ENCODE measurements at places on chromosomes 3 and 15.

- DNase-seq: no peak
These were observed 21.4 kb upstream of the PLSCR5 start for GRCh38 chr3:146626403-146627122.

GRCh38 chr3:174538151-174538550 lies 321.0 kb upstream of the NAALADL2 start:
- DNase-seq: no peak

DNA sequence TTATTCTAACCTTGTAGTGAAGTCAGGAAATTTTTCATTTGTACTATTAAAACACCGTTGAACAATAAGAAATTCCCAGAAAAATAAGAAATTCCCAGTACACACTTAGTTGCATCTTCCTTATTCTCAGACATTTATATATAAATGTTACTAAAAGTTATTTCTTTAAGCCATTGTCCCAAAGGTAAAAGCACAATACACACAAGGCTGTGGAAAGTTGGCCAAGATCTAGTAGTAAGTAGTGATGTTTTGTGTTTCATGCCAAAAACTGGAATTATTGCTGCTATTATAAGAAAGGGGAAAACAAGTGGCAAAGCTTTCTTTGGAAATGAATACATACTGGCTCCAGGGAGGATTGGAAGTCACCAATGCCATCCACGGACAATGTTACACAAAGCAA lies 802.5 kb upstream of the DPPA4 start:
- no peak for DNase-seq

GRCh38 chr3:127706312-127706711 lies 33.6 kb downstream of the ABTB1 start:
- DNase-seq: no peak

- no peak for DNase-seq
These were observed 295.1 kb downstream of the FOXP1 start for GRCh38 chr3:71288269-71288930.

DNA sequence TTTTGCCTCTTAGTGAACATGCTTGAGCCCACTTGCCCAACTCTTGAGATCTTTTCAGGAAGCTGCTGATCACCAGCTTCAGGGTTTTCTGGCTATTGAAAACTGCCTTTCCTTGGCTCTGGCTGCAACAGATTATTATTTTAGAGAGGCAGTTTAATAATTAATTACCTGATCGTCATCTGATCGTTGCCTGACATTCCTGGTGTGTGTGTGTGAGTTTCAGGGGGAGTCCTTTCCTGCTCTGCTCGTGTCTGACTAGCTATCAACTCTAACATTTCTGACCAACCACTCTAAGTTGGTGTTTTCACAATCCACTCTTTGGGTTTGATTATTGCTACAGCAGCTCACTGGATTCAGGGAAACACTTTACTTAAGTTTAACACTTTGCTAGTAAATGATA lies 84.3 kb upstream of the SPATA16 start:
- no peak for DNase-seq

DNA sequence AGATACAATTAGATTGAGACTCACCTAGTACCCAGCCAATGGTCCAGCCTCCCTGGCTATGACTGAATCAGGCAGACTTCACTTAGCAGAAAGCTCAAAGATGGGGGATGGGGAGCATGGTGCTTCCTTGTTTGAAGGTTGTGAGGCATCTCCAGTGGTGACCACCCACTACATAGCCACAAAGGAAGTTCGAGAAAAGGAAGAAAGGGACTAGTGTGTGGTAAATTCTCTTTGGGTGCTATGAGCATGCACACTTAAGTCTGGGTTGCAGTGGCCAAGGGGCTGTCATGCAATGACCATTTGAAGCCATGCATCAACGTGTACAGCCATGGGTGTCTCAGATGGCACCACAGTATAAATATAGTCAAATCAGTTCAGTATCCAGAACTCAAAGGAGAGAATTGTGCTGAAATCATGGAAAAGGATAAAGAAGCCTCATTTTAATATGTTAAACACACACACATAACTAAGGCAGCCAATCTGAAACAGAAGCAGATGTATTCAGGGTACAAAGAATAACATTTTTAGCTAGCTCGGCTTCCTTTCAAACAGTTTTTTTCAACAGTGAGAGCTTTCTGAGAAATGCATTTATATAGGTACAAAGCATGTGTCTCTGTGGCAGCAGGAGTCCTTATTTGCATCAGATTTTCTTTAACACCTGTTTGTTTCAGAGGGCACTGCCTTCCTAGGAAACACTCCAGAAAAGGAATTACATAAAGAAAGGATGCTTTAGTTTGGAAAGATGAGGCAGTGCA lies 275.5 kb downstream of the GAP43 start:
- no peak for DNase-seq

- no peak for DNase-seq
These were observed 34.1 kb upstream of the POLG start for GRCh38 chr15:89368566-89369223.

- DNase-seq: peak; percentile 76
These were observed 164.3 kb upstream of the NUDT16 start for GRCh38 chr3:131217296-131217741.

DNA sequence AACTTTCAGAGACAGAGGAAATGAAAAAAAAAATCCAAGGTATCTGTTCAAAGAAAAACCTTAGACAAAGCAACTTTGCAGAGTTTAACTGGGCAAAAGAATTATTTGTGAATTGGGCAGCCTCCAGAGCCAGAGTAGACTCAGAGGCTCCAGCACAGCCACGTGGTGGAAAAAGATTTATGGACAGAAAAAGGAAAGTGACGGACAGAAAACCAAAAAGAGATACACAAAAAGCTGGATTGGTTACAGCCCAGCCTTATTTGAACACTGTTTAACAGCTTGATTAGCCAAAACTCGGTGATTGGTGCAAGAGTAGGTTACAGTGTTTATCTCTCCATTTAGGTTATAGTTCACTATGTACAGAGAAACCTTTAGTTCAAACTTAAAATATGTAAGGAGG lies 23.7 kb upstream of the GPD1L start:
- DNase-seq: no peak

DNA sequence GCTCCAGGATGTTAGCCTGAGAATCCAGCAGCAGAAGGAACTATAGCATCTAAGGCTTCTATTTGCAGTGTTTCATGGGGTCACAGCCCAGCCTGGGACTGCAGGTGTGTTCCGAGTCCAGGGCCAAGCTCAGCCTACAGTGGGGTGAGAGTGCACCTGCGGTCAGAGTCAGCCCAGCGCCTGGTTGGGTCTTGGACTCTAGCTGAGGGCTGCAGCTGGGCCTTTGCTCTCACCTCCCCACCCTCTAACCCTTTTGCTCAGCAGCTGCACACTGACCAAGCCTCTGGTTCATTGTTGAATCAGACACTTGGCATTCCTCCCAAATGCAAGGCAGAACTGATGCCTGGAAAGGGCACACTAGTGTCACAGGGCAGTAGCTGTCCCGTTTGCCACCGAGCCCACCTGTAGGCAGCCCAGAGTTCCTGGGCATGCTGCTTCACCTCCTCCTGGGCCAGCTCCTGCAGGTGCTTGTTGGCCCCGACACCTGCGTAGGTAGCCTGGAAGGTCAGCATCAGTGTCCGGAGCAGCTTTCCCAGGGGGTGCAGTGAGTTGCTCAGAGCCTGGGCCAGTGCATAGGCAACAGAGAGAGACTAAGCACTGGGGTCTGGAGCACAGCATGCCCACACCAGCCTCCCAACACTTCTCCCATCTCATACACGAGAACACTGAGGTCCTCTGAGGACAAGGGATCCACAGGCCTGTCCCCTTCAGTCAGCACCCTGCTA lies 17.5 kb downstream of the ALS2CL start:
- DNase-seq: no peak

DNA sequence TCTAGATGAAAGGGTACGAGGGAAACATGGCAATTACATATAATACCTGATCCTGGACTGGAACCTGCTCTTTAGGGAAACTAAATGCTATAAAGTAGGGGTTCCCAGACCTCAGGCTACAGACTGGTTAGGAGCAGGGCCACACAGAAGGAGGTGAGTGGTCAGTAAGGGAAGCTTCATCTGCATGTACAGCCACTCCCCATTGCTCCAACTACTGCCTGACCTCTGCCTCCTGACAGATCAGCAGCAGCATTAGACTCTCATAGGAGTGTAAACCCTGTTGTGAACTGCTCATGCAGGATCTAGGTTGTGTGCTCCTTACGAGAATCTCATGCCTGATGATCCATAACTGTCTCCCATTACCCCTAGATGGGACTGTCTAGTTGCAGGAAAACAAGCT lies 78.9 kb upstream of the PSMD6 start:
- DNase-seq: no peak

DNA sequence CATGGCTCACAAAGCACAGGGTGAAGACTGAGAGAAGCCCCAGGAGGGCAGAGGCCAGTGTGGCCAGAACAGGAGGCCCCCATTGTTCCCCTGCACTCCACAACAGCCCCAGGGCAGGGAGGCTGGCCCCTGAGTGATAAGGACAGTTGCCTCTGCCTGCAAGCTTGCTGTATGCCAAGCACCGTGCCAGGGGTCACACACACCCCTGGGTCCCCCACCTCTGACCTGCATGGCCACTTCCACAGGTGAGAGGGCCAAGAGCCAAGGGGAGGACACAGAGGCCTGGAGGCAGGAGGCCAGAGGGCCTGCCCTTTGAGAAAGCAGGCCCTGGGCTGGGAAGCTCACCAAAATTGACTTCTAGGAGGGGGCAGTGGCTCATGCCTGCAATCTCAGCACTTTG lies 23.7 kb downstream of the ATRIP start:
- DNase-seq: no peak

GRCh38 chr3:119944091-119944490 lies 150.2 kb downstream of the GSK3B start:
- DNase-seq: no peak

GRCh38 chr3:185176750-185177359 lies 24.0 kb upstream of the C3orf70 start:
- DNase-seq: peak; percentile 44

DNA sequence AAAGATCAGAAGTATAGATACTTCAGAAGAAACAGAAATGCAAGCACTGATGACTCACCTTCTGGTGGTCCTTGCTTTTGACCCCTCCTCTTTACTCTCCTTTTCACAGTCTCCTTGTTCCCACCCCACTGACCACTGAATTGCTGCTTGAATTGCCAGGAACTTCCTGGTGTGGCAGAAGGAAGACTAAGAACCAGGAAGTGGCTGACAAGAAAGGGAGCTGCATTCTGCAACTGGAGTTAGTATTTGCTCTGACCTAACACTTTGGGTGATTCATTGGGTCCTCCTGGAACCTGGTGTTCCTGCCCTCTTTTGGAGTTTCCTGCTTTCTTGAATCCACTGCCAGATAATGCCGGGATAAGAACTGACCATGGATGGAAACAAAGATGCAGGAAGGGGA lies 23.0 kb downstream of the KY start:
- no peak for DNase-seq
